A673 (cell line): ENCODE measurements at places on chromosomes 2 and 18. TPM values are rescaled to one million over a fixed set of nuclear protein-coding genes. Genes with fewer than 3 reads are reported as not detected.

The SCN2A gene
- total RNA-seq: 0.73 and 0.79 TPM in 2 replicates

The MPV17 gene
- total RNA-seq: 63.4 and 66.3 TPM in 2 replicates

The SOX11 gene
- total RNA-seq: 73.9 and 75.1 TPM in 2 replicates

The GALNT3 gene
- total RNA-seq: 2.5 and 4.6 TPM in 2 replicates

The DSEL gene
- total RNA-seq: 24.9 and 30.8 TPM in 2 replicates

The CAPN14 gene
- 0.13 and 0.35 TPM in 2 replicates for total RNA-seq

The ALPP gene
- not detected in 2 replicates for total RNA-seq

The TYMS gene
- total RNA-seq: 319 and 339 TPM in 2 replicates

The FSHR gene
- total RNA-seq: not detected in 2 replicates

The PPP1R1C gene
- 3.2 and 5.3 TPM in 2 replicates for total RNA-seq
